ENCODE measurements at places on chromosomes 6 and 20.

GRCh38 chr20:50433001-50433761, 77.0 kb upstream of the PTPN1 start:
- DNase-seq = no peak

GRCh38 chr6:15915508-15916178, 213.2 kb upstream of the MYLIP start:
- DNase-seq = no peak

DNA sequence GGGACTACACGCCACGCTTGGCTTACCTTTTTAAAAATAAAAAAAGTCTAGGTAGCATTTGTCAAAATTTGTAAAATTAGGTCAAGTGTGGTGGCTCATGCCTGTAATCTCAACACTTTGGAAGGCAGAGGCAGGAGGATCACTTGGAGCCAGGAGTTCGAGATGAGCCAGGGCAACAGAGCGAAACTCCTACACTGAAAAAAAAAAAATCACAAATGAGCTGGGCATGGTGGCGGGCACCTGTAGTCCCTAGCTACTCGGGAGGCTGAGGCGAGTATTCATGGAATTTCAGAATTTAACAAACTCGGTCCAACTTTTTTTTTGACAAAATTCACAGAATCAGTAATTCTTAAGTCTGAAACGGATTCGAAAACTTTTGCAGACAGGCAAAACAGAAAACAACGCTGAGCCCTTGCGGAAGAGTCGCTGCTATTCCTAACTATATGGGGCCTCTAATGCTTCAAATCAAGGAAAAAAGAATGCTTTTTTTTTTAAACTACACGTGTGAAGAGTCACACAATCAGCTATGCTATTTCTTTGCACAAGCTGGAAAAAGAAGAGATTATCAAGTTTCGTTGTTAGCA, 62.9 kb downstream of the GTF2H5 start:
- DNase-seq = no peak

GRCh38 chr6:52143551-52143950, 42.6 kb upstream of the IL17A start:
- DNase-seq = no peak

DNA sequence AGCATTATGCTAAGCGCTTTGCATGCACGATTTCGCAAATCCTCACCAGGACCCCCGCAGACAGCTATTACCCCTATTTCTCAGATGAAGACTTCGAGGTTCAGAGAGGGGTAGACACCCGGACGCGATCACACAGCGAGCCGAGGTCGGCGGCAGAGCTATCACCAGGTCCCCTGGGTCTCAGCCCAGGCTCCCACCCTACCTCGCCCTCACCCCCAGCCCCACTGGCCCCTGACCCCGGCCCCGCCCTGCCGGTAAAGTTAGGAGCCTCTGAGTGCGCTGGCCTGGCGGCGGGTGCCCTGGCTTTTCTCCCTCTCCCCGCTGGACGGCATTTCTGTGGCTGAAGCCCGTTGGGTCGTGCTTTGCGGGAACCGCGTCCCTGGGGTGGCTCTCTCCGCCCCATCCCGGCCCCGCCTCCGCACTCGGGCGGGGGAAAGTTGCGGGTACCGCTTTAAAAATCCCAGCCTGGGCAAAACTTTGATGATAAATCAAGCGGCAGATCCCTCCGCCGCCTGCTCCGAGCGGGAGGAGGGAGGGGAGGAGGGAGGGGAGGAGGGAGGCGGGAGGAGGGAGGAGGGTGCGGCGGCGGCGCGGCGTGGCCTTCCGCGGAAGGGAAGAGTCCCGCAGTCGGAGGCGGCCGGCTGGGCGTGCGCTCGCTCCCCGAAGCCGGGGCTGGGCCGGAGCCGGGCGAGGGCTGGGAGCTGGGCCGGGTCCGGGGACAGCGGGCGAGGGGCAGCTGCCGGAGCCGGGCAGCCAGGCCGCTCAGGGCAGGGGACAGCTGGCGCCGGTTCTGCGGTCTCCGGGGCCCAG, at the start of gene VSTM2L:
VSTM2L (plus strand) TSS at position 624 of the 810 bp plus-strand sequence. CDS start 224 bp downstream, outside the sequence.
- DNase-seq = peak; percentile 35

GRCh38 chr6:79152269-79152737, 74.2 kb upstream of the PHIP start:
- DNase-seq = no peak
